Stimulated activated CD8-positive, alpha-beta memory T cell treated with anti-CD3 and anti-CD28 coated beads, Interleukin-4, amount 100 ng/mL, for 1 hour (primary cell): ENCODE measurements at places on chromosomes 3 and 15.

- DNase-seq = no peak
Measured at GRCh38 chr15:68640791-68641331, 62.1 kb downstream of the CORO2B start.

DNA sequence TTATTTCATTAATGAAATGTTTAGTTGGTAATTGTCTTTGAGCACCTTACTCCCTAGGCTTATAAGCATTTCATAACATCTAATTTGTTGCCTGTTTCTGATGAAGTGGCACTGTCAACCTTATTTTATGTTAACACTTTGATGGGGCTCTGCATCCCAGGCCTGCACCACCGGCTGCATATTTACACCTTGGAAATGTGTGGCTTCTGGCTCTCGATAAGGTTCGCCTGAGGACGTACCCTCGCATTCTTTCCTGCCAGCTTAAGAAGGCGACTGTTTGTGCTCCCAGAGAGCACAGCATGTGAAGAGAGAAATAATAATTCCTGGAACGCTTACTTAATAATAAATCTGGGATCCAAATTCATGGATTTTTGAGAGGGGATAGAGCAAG, 763.3 kb upstream of the CFAP20DC start:
- no peak for DNase-seq

- DNase-seq = no peak
Measured at GRCh38 chr3:14988988-14989394, 41.6 kb downstream of the NR2C2 start.

DNA sequence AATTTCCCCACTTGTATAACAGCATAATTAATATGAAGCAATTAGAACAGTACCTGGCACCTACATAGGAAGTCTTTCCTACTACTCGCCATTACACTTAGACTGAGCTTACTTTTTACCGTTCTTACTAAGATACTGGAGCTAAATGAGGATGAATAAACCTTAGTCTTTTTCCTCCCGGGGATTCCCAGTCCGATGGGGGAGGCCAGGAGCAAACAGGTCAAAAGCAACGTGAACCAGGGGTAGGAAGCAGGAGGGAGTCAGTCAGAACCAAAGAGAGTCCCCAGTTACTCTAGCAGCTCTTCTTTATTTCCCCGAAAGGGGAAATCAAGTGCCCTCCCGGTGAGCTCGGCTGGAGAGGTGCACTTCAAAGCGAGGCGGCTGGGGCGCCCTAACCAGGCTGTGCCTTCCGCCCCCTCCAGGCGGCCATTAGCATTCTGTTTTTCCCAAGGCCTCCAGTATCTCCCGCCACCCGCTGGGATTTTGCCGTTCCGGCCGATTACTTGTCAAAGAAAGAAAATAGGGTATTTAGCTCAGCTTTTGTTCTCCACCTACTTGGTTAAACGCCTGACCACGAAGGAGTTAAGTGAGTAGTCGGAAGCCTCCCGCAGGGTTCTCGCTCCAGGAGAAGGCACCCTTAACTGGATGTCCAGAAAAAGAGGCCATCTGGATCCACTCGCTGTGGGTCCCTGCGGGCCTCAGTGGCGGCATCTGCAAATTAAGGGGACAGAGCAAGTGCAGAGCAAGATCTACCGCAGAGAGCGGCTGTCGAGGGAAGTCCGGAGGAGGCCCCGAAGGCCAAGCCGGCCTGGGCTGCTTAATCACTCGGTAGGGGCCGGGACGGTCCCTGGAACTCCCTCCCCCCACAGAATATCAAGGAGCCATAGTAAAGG, 6.3 kb upstream of the EOMES start:
- no peak for DNase-seq

DNA sequence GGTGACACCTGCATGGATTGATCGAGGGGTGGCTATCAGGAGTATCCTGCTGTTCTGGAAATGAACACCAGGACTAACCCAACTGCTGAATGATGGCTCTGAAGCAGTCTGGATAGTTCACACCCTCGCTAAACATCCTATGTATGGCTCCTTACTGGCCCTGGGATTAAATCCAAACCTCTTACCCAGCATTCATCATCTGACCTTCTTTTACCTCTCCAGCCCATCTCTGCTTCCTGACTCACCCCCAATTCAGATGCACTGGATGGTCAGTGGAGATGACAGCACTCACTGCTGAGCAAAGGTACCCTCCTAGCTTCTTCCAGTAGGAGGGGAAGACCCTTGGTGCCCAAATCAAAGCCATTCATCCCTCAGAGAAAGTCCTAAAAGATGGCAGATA, 235.2 kb upstream of the TRIM42 start:
- no peak for DNase-seq

DNA sequence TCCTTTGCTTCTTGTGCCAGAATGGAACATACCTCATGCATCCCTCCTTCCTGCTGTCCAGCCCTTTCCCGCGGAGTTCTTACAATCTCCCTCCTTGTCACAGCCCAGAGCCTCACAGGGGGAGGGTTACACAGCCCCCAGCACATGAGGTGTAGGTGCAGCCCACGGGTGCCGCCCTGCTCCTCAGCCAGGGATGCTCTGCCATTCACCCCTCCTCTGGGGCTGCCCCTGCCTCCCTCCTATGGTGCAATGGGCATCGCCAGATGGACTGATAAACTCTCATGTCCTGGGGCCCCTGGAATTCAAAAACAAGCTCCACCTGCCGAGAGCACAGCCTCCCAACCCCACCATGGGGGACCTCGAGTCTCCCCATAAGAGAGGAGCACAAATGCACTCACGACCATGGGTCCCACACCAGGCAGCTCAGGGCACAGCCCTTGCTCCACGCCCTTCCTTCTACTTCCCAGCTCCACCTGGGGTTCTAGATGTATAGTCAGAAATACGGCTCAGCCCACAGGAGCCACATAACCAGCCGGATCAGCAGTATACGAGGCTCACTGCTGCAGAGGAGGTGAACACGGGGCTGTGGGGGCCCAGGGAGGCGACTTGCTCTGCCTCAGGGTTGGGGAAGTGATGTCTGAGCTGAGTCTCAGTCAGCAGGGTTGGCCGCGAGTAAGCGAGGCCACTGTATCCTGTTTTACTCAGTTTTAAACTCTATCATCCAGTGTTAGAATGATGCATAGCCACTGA, 269.7 kb upstream of the LYSMD4 start:
- DNase-seq = no peak

- DNase-seq = no peak
Measured at GRCh38 chr3:71127052-71127831, 456.3 kb downstream of the FOXP1 start.

DNA sequence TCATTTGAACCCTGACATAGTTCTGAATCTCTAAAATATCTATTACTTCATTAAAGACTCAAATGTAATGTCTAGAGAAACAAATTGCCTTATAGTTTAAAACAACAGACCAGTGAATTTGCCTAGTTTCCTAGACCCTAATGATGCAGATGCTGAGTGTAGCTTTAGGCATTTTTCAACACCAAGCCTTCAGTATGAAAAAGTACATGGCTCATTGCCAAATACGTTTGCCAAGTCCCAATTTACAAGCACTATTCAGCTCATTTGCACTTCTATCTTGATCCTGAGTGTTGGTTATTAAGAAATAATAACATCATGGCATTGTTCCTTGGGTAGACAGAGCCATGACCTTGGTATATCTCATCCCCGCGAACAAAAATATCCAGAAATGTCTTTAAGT, 46.8 kb downstream of the EOMES start:
- DNase-seq = no peak

GRCh38 chr15:66757521-66757920, 55.5 kb downstream of the SMAD6 start:
- DNase-seq = no peak

GRCh38 chr3:146100825-146101444, 60.0 kb downstream of the PLOD2 start:
- DNase-seq = no peak

DNA sequence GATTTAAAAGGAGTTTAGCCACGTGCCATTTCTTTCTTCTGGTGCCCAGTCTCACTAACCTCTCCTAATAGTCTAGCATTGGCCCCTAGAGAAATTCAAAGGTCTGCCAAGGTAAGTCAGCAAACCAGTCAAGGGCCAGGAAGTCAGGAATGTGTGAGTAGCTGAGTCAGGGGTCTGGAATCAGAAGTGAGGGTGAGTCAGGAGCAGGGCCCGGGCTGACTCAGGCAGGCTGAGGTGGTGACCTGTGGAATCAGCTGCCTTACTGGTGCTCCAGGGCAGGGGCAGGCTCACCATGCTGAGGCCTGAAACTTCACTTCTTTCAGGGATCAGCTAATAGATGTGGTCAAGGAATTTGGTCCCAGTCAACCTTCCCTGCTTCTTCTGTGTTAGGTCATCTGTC, 105.8 kb upstream of the MYZAP start:
- no peak for DNase-seq

DNA sequence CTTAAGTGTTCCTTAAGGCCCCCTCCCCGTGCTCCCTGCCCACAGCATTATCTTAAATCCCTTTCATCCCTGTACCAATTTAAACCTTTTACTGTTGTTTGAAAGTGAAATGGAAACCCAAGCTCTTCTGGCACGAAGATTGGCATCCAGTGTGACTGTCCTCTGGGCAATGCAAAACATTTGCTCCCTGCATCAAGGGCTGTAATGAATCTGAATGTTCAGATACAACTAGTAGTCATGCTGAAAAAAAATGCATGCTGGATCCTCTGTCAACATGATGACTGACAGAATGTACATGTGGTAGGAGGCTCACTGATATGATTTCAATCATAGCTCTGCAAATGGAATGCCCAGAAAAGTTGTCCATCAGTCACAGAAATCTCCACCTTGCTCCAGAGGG, 8.1 kb upstream of the CDIN1 start:
- DNase-seq = no peak

- no peak for DNase-seq
Measured at GRCh38 chr15:77426871-77427270, 6.2 kb downstream of the HMG20A start.

DNA sequence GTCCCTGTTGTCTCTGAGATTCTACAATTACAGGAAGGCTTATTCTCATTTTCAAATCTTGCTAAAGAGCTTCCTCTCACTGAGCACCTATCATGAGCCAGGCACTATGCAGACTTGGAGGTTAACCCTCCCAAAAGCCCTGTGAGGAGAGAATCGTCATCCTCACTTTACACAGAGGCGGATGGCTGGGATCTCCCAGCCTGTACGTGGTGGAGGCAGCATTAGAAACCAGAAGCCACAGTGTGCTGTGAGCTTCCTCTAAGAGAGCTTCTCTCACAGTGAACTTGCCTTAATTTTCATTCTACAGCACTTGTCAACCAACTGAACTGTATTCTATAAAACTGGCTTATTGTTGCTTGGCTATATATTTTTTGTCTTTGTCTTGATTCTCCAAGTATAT, 6.1 kb upstream of the DGKG start:
- DNase-seq = no peak

DNA sequence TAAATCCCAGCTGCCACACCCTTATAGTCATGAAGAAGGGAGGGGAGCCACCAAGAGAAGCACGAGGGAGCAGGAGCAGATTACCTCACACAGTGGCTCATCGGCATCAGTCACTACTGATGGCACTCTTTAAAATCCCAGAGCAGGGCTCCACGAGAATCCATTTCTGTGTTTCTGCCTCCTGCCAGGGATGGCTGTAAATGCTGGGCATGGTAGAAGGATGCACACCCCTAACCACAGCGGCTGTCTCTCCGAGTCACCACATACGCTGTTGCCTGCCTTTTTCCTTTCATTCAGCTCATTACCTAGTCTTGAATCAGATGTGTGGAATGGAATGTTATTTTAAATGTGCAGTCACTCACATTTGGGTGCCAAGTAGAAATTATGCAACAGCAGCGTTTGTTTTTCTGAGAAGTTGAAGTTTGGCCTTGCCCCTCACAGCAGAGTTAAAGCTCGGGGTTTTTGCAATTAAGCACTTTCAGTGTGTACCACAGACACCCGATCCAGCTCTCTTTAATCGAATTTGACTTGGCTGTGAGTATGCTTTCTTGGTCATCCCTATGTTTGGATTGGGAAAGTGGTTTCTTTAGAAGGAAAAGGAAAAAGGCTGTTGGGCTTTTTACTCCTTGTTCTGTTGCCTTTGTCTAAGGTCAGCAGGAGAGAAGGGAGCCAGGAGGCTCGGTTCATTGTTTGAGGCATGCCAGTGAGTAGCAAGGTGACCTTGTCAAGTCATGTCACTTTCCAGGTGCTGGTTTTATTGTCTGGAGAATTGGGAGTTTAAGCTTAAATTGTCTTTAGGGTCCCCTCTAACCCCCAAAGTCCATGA, 284.2 kb upstream of the TPM1 start:
- no peak for DNase-seq

DNA sequence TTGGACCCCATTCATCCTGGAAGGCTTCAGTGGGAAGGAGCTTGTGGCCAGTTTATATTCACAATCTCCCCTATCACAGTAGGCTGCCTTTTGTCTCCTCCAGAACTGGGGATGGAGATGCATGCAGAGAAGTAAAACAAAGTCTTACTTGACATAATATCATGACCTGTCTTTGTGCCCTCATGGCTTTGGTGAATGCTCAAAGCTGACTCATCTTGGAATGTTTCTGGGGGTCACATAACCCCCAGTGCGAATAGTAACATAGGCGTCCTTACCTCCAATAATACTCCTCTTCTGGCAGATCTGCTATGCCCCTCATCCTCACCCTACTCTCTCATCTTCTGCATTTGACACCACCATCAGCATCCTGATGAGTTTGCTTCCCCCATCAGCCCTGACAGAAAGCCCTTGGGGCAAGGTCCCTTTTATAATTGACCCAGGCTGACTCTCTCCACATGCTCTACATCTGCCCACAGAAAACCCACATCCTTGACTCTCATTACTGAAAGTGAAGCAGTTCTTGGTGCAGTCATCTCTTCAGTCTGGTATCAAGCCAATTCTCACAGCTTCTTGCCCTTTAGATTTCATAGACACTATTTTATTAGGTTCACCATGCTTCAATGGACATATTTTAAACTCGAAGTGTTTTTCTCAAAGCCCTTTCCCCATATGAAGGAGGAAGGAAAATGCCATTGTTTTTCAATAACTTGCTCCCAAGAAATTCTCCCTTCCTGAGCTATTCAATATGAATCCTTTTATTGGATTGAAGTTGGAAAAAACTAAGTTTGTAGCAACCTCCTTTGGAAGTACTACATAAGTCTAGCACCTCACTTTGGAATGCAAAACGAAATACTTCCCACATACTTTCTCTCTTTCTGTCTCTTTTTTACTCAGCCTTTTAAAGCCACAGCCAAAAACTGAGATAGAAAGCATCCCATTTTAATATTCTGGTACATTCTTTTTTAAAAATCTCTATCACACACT, 36.6 kb downstream of the OSTN start:
- DNase-seq = no peak

GRCh38 chr3:138781012-138781470, 53.7 kb downstream of the PIK3CB start:
- DNase-seq = no peak
